Right lobe of liver (tissue), 6 donors: ENCODE measurements at places on chromosomes 13 and 19. TPM values are rescaled to one million over a fixed set of nuclear protein-coding genes. Genes with fewer than 3 reads are reported as not detected.

Gene EFNB2
- total RNA-seq = 2.3 TPM

Gene TMEM38A
- 2.7 TPM for total RNA-seq

Gene PIP5K1C
- 7.5 TPM for total RNA-seq

Gene ANGPTL8
- 102 TPM for total RNA-seq

- no peak overlapping the region for H3K4me3 ChIP-seq
- H3K36me3 ChIP-seq = no peaks in the 10 kb centered on the region
- H3K4me1 ChIP-seq = no peaks in the 10 kb centered on the region
- H3K27me3 ChIP-seq = no peaks in the 10 kb centered on the region
- no peak overlapping the region for H3K27ac ChIP-seq
Measured at GRCh38 chr13:104015646-104016396, 949.6 kb upstream of the SLC10A2 start.

DNA sequence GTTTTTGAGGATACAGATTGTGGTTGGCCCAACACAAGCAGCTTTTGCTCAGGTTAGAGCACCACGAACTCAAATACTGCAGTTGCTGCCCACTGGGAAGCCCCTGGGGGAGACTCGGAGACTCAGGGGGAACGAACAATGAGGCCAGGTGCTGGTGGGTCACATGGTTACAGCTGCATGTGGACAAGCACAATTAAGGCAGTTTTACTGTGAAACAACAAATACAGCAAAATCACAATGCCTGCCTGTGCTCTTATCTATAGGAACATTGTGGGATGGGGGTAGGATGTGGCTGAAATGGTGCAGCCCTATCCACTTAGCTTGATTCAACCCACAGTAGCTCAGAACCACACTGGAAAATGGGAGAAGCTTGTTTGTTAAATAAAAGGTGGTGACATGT lies 119.7 kb upstream of the SPATA13 start:
- no peaks in the 10 kb centered on the region for H3K4me1 ChIP-seq
- no peaks in the 10 kb centered on the region for H3K36me3 ChIP-seq
- DNase-seq = no peak
- no peak overlapping the region for H3K4me3 ChIP-seq
- H3K27me3 ChIP-seq = no peaks in the 10 kb centered on the region

GRCh38 chr13:32549788-32550187 lies 11.2 kb upstream of the N4BP2L2 start:
- H3K4me1 ChIP-seq = peaks cover 11% of the 10 kb centered on the region
- H3K4me3 ChIP-seq = no peak overlapping the region
- no peak overlapping the region for H3K27ac ChIP-seq
- no peaks in the 10 kb centered on the region for H3K27me3 ChIP-seq
- no peak for DNase-seq

GRCh38 chr19:39128516-39129079 lies 3.0 kb downstream of the PAK4 start:
- H3K4me1 ChIP-seq = peaks cover 43% of the 10 kb centered on the region
- H3K4me3 ChIP-seq = no peak overlapping the region

DNA sequence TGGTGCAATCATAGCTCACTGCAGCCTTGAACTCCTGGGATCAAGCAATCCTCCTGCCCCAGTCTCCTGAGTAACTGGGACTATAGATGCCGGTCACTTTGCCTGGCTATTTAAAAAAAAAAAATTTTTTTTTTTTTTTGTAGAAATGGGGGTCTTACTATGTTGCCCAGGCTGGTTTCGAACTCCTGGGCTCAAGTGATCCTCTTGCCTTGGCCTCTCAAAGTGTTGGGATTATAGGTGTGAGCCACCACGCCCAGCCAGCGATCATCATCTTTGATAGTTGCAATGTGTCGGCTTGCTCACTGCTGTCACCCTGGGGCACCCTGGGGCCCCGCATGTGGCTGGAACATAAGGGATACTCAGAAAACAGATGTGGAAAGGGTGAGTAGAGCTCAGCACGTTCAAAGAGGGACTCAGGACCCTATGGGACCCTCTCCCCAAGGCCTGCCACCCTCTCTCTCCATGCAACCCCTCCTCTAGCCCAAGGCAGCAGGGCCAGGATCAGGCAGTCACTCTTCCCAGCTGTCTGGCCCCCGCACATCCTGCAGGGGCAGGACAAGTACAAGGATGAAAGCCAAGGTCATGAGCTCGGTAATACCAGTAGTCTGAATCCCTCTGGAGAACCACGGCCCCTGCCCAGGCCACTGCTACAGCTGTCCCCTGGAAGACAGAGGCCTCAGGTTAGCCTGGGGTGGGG lies 6.5 kb upstream of the CCL25 start:
- H3K27ac ChIP-seq = no peak overlapping the region
- H3K4me3 ChIP-seq = no peak overlapping the region
- no peaks in the 10 kb centered on the region for H3K36me3 ChIP-seq
- no peaks in the 10 kb centered on the region for H3K27me3 ChIP-seq
- peaks cover 6% of the 10 kb centered on the region for H3K4me1 ChIP-seq

DNA sequence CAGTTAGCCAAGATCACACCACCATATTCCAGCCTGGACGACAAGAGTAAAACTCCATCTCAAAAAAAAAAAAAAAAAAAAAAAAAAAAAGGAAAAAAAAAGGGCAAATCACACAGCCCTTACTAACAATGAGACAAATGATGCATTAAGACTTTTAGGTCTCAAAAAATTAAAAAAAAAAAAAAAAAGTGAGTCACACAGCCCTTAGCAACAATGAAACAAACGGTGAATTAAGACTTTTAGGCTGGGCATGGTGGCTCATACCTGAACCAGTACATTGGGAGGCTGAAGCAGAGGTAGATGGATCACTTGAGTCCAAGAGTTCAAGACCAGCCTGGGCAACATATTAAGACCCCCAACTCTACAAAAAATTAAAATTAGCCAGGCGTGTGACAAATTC lies 32.4 kb upstream of the EIF3G start:
- no peak for DNase-seq
- H3K4me3 ChIP-seq = no peak overlapping the region
- peaks cover 47% of the 10 kb centered on the region for H3K36me3 ChIP-seq
- no peaks in the 10 kb centered on the region for H3K27me3 ChIP-seq
- H3K4me1 ChIP-seq = no peaks in the 10 kb centered on the region

- no peak overlapping the region for H3K4me3 ChIP-seq
- H3K36me3 ChIP-seq = no peaks in the 10 kb centered on the region
- H3K27ac ChIP-seq = no peak overlapping the region
- H3K27me3 ChIP-seq = no peaks in the 10 kb centered on the region
Measured at GRCh38 chr19:15323496-15324235, 8.7 kb downstream of the BRD4 start.
